NCI-H446 treated with DMSO at 0.1 percent for 48 hours (cell line): ENCODE measurements at places on chromosomes 5 and 9.
A peak's percentile ranks its signal among the peaks of the same experiment; 100 is the strongest.

DNA sequence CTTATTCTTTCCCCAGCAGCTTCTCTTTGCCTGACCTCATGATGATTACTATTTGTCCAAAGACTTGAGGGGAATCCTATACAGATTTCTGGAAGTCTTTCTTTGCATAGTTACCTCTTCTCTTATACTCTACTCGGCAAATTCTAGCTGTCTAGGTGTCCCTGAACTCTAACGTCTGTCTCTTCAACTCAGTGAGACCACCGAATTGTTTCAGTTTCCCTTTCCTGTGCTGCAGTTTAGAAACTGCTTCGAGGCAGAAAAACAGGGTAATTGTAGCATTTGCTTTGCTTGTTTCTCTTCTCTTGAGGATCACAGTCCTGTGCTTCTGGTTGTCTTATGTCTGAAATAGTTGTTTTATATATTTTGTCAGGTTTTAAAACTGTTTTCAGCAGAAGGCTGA, 14.8 kb downstream of the LVRN start:
- DNase-seq = no peak

- peak; percentile 25 for DNase-seq
Observed at GRCh38 chr5:83636156-83636555, 84.5 kb downstream of the HAPLN1 start.

GRCh38 chr5:16179511-16179935, at the start of gene MARCHF11:
Gene MARCHF11, minus strand, starts transcription at chr5:16179791. Its CDS starts 216 bp downstream, at chr5:16179575.
- no peak for DNase-seq

DNA sequence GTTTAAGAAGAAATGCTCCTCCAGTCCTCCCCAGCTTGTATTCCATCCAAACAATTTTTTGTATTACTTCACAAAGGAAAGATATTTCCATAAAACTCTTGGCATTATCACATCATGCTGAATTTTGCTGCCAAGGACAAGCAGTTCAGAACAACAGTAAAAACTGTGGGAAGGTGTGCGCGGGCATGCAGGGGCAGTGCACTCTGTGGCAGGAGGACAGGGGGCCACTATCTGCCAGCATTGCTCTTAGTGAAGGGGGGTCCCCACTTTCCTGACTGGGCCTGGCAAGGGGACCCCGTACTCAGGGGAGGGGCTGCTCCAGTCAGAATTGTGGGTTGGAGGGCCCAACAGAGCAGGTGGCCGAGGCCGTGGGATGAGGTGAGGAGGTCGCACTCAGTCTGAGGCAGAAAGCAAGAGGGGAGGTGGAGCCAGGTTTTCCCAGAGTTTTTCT, 32.8 kb downstream of the ANGPTL2 start:
- no peak for DNase-seq

DNA sequence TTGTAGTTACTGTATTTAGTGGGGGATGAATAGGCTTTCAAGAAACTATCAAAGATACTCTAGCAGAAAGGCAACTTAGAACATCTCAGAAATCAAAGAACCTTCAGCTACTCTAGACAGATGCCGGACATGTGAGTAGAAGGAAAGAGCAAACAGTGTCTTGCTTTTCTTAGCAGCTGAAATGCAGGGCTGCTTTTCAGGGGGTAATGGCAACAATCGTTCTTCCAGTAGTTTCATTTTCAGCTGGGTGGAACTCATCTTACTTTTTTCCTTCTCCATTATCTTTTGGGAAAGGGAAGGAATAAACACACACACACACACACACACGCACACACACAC, 281.6 kb downstream of the CRB2 start:
- no peak for DNase-seq

DNA sequence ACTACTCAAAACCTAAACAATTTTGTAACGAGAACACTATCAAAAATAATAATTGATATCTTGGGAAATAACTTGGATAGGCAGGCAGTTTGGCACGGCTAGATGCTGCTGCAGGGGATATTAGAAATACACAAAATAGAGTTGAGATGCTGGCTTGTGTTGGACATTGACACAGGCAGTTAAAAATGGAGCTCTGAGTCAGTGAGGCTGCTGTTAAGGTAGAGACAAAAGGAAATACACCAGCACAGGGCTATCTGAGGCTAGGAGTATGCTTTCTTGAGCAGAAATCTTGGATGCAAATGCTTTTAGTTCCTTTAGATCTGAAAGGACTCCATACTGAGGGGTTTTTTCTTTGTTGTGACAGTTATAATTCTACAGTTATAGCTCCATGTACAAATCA, 16.6 kb downstream of the TENT2 start:
- DNase-seq = no peak

DNA sequence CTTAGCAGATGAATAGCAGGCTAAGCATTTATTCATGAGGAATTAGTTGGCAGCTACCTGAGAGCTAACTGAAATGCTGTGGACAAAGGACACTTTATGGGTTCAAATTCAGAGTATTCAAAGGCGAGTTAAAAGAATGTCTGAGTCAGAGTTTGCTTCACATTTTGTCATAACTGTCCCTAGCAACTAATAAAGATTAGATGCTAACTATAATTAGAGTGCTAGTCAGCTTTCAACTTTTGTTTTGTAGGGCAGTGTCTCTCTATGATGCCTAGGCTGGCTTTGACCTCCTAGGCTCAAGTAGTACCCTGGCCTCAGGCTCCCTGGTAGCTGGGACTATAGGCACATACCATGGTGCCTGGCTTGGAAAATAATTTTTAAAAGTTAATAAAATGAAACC, 4.6 kb downstream of the SMC5 start:
- no peak for DNase-seq

GRCh38 chr9:3520564-3520963, 5.2 kb downstream of the RFX3 start:
- no peak for DNase-seq

GRCh38 chr5:24368115-24368514, 276.7 kb downstream of the CDH10 start:
- no peak for DNase-seq

DNA sequence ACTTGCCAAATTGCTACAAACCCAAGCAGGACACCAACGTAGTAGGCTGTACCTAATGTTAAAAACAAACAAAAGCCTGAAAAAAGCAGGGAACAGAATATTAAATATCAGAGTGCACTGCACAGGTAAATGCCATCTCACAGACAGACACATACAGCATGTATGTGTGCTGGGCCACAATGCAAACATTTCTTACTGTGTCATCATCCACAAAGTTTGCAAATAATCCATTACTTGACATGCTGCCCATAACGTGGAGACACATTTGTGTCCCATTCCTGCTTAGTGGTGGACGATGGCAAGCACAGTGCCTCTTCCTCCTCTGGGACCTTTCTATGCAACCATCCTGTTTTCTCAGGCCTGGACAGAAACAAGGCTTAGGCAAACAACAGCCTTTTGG, 44.7 kb downstream of the GOLM1 start:
- DNase-seq = no peak

DNA sequence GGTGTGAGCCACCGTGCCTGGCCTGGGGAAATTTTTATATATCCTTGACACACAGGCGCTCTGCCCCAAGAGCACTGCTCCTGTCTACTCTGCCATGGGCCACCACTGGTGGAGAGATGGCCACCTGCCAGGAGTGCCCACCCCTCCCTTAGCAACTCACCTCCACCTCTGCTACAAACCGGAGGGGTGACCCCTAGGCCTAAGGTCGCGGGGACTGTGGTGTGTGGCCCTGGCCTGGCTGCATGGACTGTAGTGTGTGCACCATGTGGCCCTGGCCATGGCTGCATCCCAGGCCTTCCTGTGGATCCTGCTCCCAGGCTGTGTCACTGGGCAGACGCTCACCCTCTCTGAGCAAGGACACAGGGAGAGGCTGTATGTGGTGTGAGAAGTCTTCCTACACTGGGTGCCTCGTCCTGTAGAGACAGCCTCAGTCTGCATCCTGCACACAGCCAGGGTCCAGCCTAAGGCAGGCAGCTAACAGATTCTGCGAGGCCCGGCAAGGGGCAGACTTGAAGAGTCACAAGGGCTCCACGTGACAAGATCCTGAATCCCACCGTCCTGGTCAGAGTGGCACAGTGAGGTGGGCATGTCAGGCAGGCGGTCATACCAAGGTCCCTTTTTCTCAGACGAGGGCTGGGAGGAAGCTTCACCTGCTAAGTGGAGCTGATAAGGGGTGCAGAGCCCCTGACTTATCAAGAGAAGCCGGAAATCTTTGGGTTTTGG, 10.3 kb downstream of the NINJ1 start:
- no peak for DNase-seq

DNA sequence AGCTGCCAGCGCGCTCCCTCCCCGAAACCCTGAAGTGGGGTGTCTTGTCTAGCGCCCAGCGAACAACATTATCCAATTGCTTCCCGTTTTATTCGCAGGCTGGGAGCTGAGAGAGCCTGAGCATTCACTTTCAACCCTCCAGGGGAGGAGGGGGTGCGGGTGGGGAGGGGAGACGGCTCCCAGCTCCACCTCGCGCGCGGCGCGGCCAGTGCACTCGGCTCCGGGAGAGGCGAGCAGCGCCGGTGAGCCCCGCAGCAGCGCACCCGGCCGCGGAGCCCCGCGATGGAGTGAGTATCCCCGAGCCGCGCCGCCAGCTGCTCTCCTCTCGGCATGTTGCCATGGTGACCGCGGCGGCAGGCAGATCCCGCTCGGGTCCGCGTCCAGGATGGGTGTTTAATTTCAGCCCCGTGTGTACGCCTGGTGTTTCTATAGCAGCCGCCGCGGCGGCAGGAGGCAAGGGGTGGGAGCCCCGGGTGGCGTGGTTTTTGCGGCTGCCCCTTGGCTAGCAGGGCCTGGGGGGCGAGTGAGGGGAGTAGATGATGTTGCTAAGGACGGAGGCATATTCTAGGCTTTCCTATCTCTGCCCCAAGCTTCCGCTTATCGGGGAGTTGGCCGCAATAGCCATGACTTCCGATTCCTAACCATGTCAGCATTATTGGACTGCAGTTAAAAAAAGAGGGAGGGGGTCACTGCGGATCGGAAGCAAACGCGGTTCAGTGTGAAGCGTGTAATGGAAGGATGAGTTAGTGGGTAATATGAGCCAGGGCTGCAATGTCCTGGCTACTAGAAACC, 139.2 kb upstream of the PALM2AKAP2 start:
- peak; percentile 14 for DNase-seq

DNA sequence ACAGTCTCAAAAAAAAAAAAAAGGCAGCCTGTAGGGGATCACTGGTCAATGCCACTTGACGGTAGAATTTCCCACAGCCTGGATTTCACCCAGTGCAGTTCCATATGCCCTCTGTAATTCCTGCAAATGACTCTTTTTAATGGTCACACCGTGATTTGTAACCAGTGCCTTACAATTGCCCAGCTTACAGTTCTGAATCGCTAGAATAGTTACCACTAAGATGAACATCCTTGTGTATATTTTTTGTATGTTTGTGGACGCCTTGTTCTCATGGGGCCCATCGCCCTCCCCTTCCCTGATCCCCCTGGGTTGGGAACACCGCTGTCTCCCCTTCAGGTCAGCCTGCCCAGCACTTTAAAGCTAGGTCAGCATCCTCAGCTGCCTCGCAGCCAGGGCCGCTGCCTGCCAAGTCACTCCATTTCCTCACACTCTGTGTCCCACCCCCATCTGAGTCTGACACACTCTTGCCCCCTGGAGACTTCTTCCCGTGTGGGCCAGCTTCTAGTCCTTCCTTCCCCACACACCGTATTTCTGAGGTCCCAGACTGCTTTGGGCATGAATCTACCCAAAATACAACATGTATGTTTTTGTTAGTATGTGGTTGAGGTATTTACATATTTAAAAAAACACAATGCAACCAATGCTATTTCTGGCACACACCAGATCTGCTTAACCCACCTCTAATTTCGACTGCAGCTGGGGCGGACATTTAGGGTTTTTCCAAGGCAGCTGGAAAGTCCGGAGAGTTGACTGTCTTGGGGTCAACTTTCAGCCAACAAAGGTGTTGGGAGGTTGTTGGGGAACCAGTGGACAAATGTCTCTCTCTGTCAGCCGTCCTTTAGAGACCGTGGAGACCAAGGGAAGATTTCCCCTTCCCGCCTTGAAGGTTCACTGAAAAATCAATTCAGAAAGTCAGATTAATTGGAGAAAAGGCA, 120.5 kb upstream of the NEK6 start:
- DNase-seq = no peak

DNA sequence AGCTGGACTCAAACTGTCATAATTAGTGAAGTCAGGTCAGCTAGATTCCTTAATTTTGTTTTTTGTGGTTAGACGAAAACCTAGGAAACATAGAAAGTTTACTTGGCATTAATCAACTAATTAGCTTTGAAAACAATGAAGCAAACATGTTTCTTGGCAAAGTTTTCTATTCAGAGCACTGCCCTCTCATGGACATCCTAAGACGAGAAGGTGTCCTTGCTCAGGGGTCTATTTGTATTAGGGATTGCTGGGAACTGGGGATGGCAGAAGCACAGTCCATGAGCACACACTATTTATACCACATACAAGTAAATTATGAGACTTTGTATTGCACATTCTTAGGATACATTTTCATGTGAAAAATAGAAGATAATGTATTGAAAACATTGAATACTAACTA, 49.7 kb downstream of the POC5 start:
- DNase-seq = no peak

- DNase-seq = peak; percentile 86
Observed at GRCh38 chr5:113039934-113040285, 63.3 kb downstream of the DCP2 start.

DNA sequence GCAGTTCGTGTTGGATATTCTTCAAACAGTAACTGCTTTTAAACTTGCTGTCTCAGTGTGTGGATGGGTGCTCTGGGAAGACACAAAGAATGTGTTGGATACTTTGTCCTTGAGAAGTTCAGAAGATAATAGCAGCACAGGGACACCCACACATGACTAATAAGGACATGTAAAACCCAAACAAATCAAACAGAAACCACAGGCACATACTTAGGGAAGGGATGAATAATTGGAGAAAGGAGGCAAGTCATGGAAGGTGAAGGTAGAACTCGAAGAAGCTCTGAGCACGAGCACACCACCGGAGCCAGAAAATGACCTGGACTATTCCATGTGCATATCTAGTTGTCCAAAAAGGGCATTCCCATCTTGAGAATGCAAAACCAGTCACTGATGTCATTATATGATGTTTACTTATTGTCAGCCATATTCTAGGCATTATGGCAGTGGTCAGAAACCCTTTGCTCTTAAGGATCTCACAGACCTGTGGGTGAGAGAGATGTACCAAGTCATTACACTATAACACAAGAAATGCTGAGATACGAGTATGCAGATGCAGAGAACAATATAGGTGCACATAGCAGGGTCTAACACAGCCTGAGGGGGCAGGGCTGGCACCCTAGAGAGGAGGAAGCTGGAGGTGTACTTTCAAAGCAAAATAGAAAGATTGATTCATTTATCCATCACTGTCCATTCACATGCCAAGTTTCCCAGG, 152.9 kb downstream of the PIK3R1 start:
- no peak for DNase-seq

GRCh38 chr9:98900244-98900643, 43.5 kb upstream of the COL15A1 start:
- no peak for DNase-seq

DNA sequence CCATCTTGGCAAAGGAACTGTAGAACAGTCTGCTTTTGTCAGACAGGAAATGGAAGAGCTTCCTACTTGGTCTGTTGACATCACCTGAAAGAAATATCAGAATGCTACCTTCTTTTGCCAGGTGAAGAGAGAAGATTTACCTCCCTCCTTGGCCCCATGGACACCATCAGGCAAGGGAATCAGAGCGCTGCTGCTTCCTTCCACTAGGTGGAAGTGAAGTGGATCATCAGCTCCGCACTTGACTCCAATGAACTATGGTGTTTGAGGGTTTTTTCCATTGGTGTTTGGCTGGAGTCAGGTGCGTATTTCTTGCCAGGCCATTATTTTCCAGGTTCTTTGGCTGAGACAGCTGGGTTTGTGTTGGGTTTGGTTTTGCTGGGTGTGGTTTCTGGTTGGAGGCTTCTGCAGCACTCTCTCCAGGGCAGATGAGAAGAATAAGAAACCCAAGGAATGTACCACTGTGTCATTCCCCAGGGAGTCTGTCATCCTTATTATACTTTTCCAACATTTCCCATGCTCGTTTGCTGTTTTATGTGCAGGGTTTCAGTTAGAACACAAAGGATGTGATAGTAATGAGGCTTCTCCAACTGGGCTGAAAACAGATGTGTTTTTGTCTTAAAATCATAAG, 12.4 kb downstream of the SPATA31E1 start:
- no peak for DNase-seq
